ENCODE measurements at places on chromosomes 6 and 20.

- DNase-seq = no peak
Measured at GRCh38 chr6:39797751-39798150, 5.6 kb downstream of the DAAM2 start.

DNA sequence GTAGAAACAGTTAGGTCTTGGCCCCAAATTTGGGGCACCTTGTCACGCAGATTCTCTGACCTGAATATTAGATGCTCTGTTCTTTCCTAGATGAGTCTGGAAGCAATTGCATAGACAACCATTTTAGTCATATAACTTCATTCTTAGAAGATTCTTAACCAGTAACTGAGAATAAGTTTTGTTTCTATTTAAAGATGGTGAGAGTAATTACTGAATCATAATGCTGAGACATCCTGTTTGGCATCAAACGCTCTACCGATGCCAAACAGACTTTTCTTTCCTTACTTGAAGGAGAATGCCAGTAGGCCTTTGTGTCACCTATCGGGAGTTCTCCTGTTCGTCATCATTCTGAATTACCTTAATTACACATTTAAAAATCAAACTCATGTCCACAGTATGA, 131.6 kb upstream of the ID4 start:
- DNase-seq = no peak

GRCh38 chr6:99424022-99424421, 1.1 kb downstream of the PNISR start:
- no peak for DNase-seq

- DNase-seq = no peak
Measured at GRCh38 chr6:151514000-151514730, 20.3 kb downstream of the CCDC170 start.

- no peak for DNase-seq
Measured at GRCh38 chr6:14638906-14639761, 521.6 kb downstream of the CD83 start.

DNA sequence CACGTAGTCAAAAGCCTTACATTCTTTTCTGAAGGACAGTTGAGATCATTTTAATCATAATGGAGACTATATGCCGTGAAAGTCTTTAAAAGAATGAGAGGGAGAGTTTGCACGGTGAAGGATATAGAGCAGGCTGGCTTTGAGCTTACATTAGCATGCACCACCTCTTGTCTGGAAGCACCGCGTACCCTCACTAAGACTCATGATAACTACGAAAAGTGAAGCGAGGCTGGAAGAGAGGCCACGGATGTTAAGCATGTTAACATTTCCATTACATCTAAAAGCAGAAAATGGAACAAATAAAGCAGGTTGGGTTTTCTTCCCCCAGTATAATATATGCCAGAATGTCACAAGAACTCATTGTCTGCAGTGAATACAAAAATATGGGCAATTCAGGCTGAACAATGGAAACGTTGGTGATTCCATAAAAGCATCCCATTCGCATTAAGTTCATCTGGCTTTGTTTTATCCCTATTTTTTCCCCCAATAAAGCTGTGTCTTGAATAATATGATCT, 40.6 kb upstream of the NKX2-2 start:
- DNase-seq = no peak

DNA sequence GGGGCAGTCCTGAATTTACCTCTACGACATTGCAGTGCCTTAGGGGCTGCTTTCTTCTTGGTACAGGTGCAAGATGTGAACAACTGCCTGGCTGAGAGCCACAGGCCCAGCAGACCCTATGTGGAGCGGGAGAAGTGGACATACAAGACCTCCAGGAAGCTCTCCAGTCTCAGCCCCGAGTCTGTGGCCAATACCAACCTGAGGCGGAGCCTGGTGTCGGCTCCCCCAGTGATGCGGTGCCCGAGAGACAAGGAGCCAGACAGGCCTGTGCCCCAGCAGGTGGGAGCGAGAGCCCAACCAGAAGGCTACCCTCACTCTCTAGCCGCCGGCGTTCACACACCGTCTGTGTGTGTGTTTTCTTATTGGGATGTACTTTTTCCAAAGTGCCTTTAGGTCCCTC, 59.6 kb downstream of the EFCAB8 start:
- DNase-seq = no peak

GRCh38 chr20:54323227-54323734, 115.4 kb downstream of the PFDN4 start:
- DNase-seq = no peak

DNA sequence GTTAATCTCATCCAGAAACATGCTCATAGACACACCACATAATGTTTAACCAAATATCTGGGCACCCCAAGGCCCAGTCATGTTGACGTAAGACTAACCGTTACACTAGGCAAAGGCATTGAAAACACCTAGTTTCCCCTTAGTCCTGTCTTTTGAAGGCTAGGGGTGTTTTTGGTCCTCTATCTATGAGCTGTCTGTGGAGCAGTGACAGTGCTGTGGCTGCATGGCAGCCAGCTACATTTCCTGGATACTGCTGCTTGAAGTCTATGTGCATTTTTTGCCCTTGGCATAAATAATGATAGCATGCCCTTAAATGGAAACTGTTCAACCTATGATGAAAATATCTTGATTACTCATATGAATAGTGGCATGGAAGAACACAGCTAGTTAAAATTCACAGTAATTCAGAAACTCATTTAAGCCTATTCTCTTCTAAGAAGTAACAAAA, 18.6 kb downstream of the FARS2 start:
- no peak for DNase-seq

GRCh38 chr6:21731411-21732031, 138.0 kb downstream of the SOX4 start:
- DNase-seq = no peak

- DNase-seq = no peak
Measured at GRCh38 chr6:9399916-9400315, 964.6 kb upstream of the SLC35B3 start.

DNA sequence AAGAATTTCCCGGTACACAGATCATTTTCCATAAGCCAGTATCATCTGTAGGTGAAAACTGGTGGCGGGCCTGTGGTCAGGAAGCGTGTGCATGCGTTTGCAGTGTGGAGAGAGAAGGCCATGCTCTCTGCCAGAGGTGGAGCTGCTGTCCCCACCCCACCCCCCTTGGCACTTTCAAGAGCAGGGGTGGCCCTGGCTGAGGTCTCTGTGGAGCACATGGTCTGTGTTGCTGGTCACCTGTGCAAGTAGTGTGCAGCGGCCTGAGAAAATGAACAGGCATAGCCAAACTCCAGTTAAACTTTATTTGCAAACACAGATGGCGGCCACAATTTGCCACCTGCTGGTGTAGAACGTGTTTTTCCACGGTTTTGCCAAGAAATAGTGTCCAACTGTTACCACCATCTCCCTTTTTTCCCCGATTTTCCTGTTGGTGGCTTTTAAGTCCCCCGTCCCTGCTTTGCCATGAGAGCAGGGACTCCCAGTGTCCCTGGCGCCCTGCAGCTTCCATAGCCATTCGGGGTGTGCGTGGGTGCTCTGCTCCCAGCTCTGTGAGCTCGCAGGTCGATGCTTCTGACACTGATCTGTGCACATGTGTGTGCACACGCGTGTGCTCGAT, 2.5 kb downstream of the ADRM1 start:
- DNase-seq = no peak

Measured in dorsolateral prefrontal cortex (tissue), 122 donors.